ENCODE measurements at places on chromosomes 4 and X.

DNA sequence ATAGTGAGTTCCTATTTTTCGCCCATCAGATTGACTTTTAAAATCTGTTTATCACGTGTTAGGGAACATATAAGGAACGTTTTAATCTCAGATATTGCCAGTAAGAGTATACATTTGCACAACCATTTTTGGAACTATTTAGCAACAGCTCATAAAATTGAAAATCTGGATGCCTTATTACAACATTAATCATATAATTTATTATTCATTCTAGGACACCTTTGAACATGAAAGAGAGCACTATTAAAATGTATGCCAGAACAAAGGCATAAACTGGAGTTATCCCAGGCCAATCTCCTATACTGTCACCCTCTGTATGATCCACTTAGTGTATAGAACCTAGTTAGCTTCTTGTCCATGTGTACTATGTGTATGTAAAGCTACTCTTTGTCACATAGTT, 579.0 kb upstream of the MAGEB2 start:
- no peak for ATAC-seq

DNA sequence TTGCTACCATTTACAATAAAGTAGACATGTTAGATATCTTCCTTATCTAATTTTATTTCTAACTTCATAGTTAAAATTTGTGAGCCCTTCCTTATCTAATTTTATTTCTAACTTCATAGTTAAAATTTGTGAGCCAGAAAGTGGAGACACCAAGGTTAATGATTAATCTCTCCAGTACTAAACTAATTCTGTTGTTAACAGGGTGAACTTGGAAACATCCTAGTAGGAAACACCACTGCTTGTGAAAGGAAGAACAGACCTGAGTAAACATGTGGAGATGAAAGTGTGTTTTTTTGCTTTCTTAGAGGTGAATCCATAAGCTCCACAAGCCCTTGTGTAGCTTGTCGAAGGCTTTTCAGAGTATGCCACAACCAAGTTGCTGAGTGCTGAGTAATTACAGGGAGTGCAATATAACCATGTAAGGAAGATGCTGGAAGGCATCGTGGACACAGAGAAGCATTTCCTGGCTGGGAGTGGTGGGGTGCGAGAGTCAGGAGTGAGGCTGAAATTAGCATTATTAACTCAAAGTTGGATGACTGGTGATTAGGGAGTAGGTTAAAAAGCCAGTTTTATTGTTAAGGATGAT, 118.6 kb upstream of the NEIL3 start:
- ATAC-seq, result peak; percentile 23

DNA sequence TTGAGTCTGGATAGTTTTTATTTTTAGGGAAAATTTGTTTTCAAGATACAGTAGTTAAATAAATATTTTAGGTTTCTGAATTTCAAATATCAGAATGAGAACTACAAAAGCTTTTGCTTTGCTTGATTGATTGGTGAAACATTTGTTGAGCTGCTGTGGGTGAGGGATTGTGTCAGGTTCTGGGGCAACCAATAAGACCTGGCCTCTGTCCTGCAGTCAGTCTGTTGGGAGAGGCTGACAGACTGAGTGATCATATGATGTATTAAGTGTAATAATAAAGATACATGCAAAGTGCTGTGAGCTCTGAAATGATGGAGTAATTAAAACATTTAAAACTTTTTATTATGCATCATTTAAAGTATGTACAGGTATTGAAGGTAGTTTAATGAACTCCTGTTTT, 9.6 kb downstream of the KDM6A start:
- ATAC-seq, result no peak

DNA sequence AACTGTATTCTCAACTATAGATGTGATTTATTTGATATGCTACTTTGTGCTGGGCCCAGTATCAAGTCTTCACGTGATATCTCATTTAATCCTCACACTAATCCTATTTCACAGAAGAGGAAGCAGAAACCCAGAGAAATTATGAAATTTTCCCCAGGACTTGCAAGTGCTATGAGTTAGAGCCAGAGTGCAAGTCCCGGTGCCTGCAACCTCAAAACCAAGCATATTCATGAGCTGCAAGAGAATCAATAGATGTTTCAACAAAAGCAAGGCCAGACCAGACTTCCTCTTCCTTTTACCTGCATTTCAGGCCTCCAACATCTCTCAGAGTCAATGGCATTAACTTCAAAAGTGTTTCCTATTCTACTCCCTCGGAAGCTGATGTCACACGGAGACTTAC, 92.2 kb upstream of the GATB start:
- ATAC-seq, result no peak

DNA sequence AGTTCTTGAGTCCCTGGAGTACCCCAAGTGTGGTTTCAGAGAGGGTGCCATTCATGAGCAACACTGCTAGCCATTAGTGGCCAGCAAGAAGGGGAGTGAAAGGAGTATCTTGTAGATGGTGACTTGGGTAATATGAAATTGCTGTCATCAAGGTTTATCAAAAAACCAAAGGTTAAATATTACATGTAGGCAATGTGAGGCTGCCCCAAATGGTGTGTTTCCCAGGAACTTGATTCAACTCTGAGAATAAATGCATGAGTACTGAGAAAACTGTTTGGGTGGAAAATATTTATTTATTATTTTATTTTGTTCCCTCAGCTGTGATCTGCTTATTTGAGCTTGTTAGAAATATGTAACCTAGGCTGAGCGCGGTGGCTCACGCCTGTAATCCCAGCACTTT, 55.7 kb downstream of the AFF1 start:
- ATAC-seq, result no peak

GRCh38 chr4:95409750-95410149, 139.0 kb downstream of the UNC5C start:
- ATAC-seq, result no peak

- ATAC-seq, result no peak
Observed at GRCh38 chr4:139279760-139280620, at the start of gene MGARP. Gene MGARP (minus strand): TSS chr4:139280225. CDS start chr4:139280158, 67 bp downstream.

Data from motor neuron (in vitro differentiated cells).